Stimulated activated CD4-positive, alpha-beta T cell treated with anti-CD3 and anti-CD28 coated beads, Interleukin-12 subunit alpha, Interleukin-12 subunit beta, amount 100 ng/mL, for 24 hours (primary cell): ENCODE measurements at places on chromosomes 5 and 9.

DNA sequence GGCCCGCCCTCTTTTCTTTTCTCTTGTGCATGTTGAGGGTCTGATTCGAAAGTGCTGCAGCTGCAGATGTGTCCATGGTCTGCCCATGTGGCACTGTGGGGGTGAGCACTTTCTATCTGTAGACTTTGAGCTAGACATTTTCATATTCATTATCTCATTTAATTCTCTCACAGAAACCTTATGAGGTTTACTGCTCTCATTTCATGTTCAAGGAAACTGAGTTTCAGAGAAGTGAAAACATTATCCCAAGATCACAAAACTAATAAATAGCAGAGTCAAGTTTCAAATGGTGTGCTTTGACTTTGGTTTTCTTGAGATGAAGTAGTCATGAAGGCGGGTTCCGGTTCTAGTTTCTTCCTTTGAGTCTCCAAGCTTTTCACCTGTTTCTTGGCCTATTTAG is 536.5 kb upstream of the ZNF462 start:
- no peak for DNase-seq

- DNase-seq: no peak
Observed at GRCh38 chr9:137123468-137123837, 8.9 kb upstream of the DPP7 start.

DNA sequence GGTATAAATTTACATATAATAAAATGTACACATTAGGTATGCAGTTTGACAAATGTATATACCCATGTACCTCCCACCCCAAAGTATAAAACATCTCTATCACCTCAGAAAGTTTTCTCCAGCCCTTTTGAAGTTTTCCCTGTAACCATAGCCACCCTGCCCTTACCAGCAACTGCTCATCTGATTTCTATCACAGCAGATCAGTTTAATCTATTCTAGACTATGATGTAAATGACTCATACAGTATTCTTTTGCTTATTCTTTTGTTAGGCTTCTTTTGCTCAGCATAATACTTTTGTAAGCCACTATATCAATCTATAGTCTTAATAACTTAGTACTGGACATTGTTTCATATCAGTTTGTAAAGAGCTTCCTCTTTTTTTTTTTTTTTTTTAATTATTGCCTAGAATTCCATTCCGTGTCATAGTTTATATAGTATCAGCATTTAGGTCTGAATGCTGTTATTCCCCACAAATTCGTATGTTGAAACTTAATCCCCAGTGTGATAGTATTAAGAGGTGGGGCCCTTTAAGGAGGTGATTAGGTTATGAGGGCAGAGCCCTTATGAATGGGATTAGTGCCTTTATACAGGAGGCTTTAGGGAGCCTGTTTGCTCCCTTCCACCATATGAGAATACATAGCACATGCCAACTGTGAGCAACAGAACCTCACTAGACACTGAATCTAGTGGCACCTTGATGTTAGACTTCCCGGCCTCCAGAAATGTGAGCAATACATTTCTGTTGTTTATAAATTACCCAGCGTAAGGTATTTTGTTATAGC is 20.3 kb downstream of the MELK start:
- no peak for DNase-seq

DNA sequence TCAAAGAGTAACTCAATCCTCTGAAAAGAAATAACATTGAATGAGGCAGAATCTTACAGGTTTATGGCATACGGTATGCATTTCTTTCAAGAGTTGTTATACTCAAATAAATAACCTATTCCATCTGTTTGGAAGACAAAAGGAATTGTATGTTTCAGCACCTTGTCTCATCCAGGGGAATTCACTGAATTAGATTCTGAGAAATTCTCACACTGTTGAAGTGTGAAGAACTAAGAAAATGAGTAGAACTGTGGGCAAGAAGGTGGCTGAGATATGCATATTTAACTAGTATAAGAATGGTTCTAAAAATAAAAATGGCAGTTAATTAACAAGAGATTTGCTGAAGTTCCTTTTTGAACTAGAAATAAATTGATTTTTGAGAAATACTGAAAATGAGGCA is 279.3 kb upstream of the DAP start:
- DNase-seq: no peak

DNA sequence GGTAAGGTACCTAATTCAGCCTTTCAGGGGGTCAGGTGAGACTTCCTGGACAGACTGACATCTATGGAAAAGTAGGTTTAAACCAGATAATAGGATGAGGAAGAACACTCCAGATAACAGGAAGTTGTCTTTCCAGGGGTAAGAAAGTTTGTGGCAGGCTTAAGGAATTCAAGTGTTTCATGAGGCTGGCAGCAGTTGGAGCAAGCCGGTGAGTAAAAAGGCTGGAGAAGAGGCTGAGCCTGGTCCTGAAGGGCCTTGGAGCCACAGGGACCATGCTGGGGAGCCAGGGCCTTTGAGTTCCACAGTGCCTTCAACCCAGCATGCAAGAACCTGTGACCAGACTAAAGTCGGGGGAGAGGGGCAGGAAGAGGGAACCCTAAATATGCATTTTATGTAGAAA is 353.4 kb downstream of the SPOCK1 start:
- no peak for DNase-seq

DNA sequence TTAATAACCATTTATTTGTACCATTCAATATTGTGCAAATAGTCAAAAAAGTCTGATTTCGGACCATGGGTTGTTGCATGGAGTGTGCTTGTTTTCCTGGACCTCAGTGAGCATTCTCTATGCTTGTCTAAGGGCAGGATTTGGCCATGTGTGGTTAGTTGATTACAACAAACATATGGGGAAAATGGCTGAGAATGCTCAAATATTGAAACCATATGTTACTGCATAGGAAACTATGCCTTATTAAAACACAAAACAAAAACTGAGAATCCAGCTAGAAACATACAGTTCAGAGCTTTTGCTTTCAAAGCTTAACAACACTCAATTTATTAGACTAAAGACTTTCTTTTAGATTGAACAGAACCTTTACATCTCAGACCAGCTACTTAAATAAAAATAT is 928.3 kb downstream of the NR2F1-AS1 start:
- no peak for DNase-seq

DNA sequence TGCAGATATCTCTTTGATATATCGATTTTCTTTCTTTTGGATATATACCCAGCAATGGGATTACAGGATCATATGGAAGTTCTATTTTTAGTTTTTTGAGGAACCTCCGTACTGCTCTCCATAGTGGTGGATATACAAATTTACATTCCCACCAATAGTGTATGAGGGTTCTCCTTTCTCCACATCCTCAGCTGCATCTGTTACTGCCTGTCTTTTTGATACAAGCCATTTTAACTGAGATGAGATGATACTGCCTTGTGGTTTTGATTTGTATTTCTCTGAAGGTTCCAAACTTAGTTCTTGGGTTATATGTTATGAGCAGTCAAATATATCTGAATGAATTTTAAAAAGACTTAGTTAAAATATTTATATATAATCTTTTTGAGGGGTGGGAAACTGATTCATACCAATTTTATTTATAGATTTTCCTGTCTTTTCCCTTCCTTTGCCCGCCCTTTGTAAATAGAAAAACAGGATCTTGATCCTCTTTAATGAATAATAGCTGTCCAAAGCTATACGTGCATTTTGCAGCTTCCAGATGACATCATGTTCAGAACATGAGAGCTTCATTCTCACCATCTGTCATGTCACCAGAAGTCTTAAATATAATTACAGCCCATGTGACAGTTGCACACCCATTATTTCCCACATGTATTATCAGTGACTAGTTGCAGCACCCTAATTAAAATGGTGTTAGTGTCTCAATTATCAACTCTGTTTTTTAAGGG is 6.2 kb upstream of the ARHGEF28 start:
- DNase-seq: no peak

DNA sequence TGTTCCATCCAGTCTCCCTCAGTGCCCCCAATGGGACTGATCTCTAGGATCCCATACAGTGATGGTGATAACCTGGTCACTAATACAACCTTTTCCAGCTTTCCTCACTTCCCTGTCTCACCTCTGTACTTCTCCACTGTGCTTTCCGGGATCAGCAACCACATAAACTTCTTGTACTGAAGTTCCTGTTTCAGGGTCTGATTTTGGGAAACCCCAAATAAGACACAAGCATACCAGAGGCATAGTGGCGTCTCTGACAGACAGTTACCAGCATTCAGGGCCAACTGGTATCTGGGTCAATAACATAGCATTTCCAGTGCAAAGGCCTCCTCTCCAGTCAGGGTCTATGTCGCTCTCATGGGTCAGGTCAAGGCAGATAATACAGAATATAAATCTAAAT is 64.3 kb downstream of the GLDC start:
- no peak for DNase-seq

GRCh38 chr9:130923611-130924447 is 15.2 kb downstream of the FIBCD1 start:
- no peak for DNase-seq

GRCh38 chr5:150073086-150073625 is 13.2 kb downstream of the CSF1R start:
- DNase-seq: no peak

DNA sequence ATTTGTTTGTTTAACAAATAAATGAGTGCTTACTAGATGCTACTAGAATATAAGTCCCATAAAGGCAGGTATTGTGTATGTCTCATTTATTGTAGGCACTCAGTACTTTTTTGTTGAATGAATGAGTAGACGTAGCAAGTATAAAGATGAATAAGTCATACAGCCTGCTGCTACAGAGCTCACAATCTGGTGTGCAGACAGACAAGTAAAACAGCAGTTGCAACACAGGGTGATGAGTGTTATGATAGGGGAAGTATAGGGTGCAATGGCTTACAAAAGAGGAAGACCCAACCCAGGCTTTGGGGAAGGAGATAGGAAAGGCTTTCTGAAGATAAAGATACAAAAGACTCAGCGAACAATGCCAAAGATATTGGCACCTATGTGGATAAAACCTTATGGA is 47.7 kb downstream of the SH3RF2 start:
- no peak for DNase-seq

GRCh38 chr9:17437813-17438212 is 141.1 kb upstream of the SH3GL2 start:
- DNase-seq: no peak

GRCh38 chr9:88957526-88957925 is 33.7 kb upstream of the S1PR3 start:
- DNase-seq: no peak

GRCh38 chr5:78930721-78931120 is 54.4 kb downstream of the ARSB start:
- no peak for DNase-seq

DNA sequence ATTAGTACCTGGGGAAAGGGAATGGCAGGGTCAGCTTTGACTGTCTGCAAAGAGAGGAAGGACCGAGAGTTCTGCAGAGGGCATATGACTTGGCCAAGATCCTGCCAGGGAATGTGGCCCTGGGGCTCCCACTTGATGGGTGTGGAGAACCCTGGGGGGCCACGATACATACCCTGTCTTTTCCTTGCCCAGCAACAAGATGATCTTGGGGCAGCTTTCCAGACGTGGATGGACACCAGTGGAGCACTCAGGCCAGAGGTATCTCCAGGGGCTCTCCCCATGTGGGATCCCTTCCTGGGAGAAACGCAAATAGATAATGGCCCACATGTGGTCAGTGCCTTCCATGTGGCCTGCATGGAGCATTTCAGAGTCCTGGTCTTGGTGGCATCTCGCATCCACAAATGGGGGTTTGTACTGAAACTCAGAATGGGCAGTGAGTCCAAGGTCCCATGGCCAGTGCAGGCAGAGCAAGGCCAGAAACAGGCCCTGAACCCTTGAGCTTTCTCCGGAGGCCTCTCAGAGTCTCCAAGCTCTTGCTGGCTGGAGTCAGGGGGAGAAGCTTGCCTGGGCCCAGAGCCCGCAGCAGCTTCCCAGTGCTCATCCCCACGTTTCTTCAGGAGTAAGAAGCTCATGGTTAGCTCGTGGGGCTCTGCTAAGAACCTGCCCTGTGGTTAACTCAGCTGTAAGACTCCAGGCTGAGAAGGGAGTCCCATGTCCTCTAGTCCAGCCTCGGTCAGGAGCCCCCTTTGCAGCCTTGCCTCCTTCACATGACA is 18.3 kb upstream of the ORM1 start:
- no peak for DNase-seq

GRCh38 chr5:178229861-178230260 is 2.7 kb downstream of the PHYKPL start:
- no peak for DNase-seq

DNA sequence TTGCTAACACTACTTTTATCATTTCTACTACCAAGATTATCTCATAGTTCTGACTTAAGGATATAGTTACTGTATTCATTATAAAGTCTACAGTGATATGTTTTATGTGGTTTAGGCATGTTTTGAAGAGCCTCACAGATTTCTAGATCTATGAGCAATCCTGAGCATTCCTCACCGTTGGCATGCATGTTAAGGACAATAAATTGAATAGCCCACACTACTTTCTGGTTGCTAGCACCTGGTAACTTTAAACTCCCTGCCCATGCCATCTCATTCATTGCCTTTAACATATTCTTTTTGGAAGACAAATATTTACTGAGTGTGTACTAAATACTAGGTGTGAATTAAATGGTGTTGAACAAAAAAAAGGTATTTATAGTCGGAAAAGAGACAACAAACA is 868.1 kb upstream of the CDH9 start:
- no peak for DNase-seq

DNA sequence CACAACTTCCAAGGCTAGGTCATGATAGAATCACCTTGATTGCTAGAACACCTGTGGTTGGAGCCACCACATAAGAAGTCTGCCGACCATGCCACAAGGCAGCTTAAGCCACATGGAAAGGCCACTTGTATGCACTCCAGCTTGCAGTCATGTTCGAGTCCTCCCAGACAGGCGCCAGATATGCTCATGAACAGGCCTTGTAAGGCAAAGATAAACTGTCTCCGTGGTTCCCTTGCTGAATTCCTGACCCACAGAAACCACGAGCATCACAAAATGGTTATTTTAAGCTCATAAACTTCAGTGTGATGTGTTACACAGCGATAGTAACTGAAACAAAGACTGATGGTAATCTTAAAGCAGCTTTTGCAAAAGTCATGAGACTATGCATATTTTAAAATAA is 188.4 kb upstream of the DAPK1 start:
- no peak for DNase-seq

DNA sequence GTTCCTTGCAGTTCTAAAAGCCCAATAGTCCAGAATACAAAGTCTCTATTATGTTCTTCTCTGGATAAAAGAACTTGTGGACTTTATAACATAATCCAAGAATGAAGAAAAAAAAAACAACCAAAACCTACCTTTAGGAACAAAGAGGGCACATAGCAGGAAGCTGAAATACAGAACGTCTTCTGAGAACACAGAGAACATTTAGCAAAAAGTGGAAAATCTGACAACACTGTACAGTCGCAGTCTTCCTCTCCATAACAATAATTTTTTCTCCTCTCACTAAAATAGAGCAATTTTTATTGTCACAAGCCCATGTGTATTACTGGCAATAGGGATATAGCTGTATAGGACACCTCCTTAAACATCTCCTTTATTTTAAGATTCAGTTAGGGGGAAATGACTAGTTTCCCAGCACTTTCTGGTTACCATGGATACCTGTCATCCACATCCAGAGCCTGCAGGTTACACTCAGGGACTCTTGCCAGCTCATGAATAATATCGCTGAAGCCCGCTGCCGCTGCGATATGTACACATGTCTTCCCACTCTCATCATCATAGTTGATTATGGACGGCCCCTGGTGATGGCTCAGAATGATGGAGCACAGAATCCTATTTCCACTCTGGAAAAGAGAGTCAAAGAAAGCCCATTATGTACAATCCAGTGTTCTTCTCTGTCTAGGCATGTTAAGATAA is 106.5 kb downstream of the ANKRD55 start:
- no peak for DNase-seq

- DNase-seq: no peak
Observed at GRCh38 chr9:116468793-116469527, 218.1 kb upstream of the TRIM32 start.

- DNase-seq: no peak
Observed at GRCh38 chr9:84670138-84671041, 861 bp downstream of the NTRK2 start.

- no peak for DNase-seq
Observed at GRCh38 chr5:180333661-180334060, 19.5 kb downstream of the GFPT2 start.
